Activated CD4-positive, alpha-beta memory T cell treated with anti-CD3 and anti-CD28 coated beads for 36 hours (primary cell): ENCODE measurements at places on chromosomes 1 and 21. TPM values are rescaled to one million over a fixed set of nuclear protein-coding genes. Genes with fewer than 3 reads are reported as not detected.

The RHBG gene
- not detected for total RNA-seq

The C8A gene
- total RNA-seq: not detected

The ETS2 gene
- 25.0 TPM for total RNA-seq

The RGS18 gene
- 0.19 TPM for total RNA-seq

The RBP7 gene
- not detected for total RNA-seq

The FCAMR gene
- total RNA-seq: not detected

GRCh38 chr1:234617986-234618736 lies 8.2 kb upstream of the IRF2BP2 start:
- DNase-seq: no peak

- DNase-seq: no peak
Measured at GRCh38 chr1:193568512-193568911, 382.1 kb upstream of the B3GALT2 start.

DNA sequence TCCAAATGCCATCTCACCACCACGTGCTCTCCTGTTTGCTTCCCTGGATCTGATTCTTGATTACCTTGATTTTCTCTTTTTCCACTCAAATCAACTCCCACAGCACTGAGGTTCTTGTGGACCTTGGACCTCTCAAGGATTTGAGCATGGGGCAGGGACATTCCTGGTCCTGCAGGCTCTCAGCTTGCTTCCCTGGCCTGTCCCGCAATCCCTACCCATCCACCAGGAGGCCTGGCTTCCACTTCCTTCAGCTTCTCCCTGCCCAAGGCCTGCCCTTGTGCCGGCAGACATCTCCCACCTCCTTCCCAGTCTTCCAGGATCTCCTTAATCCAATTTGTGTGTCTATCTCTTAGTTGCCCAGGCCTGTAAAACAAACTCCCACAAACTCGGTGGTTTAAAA lies 21.6 kb downstream of the PLA2G2A start:
- DNase-seq: no peak

DNA sequence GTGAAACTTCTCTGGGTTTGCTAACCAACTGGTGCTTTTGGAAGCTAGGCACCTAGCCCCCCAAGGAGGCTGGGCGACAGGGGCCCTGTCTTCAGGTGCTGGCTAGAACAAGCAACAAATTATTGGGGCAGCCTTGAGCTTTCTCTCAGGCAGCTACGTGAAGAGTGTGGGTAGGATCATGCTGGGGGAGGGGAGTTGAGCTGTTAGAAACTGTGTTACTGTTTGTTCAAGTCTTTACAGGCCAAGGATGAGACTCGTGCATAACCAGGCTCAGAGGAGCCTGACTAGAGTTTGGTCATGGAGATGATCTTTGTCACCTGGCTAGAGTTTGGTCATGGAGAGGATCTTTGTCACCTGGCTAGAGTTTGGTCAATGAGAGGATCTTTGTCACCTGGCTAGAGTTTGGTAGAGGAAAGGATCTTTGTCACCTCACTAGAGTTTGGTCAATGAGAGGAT lies 12.6 kb upstream of the SCCPDH start:
- no peak for DNase-seq

DNA sequence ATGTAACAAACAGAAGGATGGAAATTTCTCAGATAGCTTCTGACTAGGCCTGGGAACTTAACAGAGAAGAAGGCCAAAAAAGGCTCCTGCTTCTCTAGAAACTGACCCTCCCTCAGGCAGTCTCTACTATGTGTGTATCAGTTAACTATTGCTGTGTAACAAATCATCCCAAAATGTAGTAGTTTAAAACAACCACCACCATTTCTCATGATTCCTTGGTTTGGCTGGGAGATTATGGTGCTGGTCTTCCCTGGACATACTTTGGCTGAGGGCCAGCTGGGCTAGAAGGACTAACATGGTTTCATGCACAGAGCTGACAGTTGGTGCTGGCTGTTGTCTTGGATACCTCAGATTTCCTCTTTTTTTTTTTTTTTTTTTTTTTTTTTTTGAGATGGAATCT lies 26.2 kb upstream of the CNN3 start:
- no peak for DNase-seq

GRCh38 chr1:221230605-221231004 lies 351.4 kb downstream of the HLX start:
- no peak for DNase-seq

GRCh38 chr1:205013683-205014367 lies 29.2 kb upstream of the CNTN2 start:
- DNase-seq: no peak
